ENCODE measurements at places on chromosomes 11 and 22. TPM values are rescaled to one million over a fixed set of nuclear protein-coding genes. Genes with fewer than 3 reads are reported as not detected.

Gene INCENP
- total RNA-seq, result 31.2 TPM

Gene SOX6
- total RNA-seq, result under 0.01 TPM

Gene GSTT2B
- 1.3 TPM for total RNA-seq

Gene KCNA4
- not detected for total RNA-seq

Gene PARVA
- total RNA-seq, result 17.6 TPM

Gene UBQLN3
- not detected for total RNA-seq

Gene ACTN3
- under 0.01 TPM for total RNA-seq

Gene TRPM5
- total RNA-seq, result not detected

Gene TAF10
- total RNA-seq, result 20.1 TPM

Gene MS4A3
- not detected for total RNA-seq

Gene FIBIN
- total RNA-seq, result 0.32 TPM

Gene H19
- 19.2 TPM for total RNA-seq

Gene DCHS1
- 29.0 TPM for total RNA-seq

Gene CECR2
- total RNA-seq, result 1.9 TPM

Gene ANO9
- total RNA-seq, result not detected

Gene ENTHD1
- not detected for total RNA-seq

Gene FDX1
- total RNA-seq, result 16.6 TPM

Gene FOXR1
- not detected for total RNA-seq

Gene GLYATL1
- total RNA-seq, result not detected

Gene ANO3
- not detected for total RNA-seq

Gene LIPT2
- 3.9 TPM for total RNA-seq

Gene OR1S1
- not detected for total RNA-seq

Gene INPP5J
- total RNA-seq, result 0.30 TPM

Gene SESN3
- 0.61 TPM for total RNA-seq

Gene SNX15
- 8.5 TPM for total RNA-seq

Gene BEST1
- under 0.01 TPM for total RNA-seq

Gene KBTBD3
- total RNA-seq, result 1.3 TPM

Gene FAM181B
- total RNA-seq, result 0.15 TPM

Gene GAL
- total RNA-seq, result 1.5 TPM

Gene SPCS2
- 40.7 TPM for total RNA-seq

Gene NCR3LG1
- 5.2 TPM for total RNA-seq

Gene CSF2RB
- 19.1 TPM for total RNA-seq

Gene PTPN5
- total RNA-seq, result not detected

Gene SCGB1A1
- total RNA-seq, result not detected

Gene CLDN5
- total RNA-seq, result 569 TPM

Gene BID
- 32.2 TPM for total RNA-seq

Gene OR51I1
- total RNA-seq, result not detected

Gene GAS2
- total RNA-seq, result 1.6 TPM

Gene FAM168A
- 6.5 TPM for total RNA-seq

Gene OR6T1
- not detected for total RNA-seq

Gene TRIM6
- total RNA-seq, result 0.97 TPM

Gene SCGB1C1
- not detected for total RNA-seq

Gene CAPN5
- total RNA-seq, result 8.1 TPM

Gene CDC42BPG
- total RNA-seq, result 0.32 TPM
